Hepatic stellate cell (primary cell): ENCODE measurements at places on chromosomes 12 and 14.

DNA sequence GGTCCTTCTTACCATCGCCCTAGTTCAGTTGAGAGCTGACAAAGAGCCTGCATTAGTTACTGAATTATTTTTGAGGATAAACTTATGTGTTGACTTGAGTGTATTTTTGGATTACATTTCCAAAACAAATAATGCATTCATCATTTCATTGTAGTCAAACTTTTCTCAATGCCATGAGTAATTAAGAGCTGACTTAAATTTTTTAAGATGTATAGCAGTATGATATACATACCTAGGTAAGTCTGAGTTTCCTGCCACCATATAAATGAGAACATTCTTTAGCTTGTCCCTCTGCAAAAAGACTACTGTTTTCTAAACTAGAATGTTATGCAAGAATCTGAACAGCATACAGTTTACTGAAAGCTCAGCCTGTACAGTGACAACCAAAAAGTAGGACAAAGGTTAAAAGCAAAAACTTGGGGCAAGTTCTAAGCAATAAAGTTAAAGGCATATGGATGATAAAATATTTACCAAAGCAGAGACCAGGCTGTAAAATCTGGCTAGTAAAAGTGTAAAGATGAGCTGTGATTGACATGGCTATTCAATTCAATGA is 82.1 kb upstream of the FERMT2 start:
- DNase-seq: no peak

DNA sequence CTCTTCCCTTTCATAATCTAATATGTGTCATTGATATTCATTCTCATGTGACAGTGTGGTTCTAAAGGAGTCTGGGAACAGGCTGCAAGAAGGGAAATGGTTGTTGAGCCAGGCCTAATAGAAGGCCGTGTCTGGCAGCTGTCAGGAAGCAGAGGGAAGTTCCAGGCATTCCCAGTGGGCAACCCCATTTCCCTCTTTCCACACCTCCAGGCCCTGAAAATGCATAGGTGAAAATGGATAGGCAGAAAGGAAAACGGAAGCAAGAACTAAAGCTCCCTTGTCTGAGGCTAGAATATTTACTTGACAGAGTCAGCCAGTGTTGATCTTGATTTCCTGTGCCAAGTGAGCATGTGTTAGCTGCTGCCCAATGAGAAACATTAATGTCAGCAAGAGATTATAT is 97.7 kb downstream of the PPM1A start:
- DNase-seq: no peak

DNA sequence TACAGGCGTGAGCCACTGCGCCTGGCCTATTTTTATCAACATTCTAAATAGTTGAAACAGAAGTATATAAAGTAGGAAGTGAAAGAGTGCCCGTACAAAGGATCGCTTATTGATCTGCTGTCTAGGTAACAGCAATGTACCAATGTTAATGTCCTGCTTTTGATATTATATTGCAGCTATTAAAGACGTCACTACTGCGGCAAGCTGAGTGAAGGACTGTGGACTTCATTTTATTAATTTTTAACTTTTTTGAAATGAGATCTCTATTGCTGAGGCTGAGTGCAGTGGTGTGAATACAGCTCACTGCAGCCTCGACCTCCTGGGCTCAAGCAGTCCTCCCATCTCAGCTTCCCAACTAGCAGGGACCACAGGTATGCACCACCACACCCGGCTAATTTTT is 10.8 kb downstream of the PTGR2 start:
- DNase-seq: no peak

- DNase-seq: no peak
Observed at GRCh38 chr12:130651188-130651959, 64.7 kb downstream of the RIMBP2 start.

DNA sequence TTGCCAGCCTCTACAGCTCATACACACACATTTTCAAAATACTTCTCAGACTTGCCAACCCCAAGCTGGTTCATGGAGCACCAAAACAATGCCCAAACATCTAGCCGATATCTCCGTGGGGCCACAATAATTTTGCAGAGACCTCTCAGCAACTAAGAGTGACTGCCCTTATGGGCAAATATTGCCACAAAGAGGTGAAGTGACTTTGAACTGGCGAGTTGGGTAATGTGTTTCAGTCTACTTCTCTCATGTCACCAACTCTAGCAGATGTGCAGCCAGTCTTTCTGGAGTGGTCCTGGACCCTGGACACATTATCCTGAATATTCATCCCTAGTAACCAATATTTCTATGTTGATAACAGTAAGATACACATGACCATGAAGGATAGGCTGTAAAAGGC is 290.3 kb downstream of the EMP1 start:
- no peak for DNase-seq

DNA sequence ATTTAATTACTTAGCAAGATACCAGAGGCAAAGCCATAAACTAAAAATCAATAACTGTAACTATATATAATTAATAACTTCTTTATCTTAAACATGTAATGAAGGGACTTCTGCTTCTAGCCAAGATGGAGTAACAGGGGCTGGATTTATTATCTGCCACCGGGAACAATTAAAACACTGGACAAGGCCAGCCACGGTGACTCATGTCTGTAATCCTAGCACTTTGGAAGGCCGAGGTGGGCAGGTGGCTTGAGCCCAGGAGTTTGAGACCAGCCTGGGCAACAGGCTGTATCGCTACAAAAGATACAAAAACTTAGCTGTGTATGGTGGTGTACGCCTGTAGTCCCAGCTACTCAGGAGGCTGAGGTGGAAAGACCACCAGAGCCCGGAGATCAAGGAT is 113.6 kb downstream of the TAOK3 start:
- no peak for DNase-seq

DNA sequence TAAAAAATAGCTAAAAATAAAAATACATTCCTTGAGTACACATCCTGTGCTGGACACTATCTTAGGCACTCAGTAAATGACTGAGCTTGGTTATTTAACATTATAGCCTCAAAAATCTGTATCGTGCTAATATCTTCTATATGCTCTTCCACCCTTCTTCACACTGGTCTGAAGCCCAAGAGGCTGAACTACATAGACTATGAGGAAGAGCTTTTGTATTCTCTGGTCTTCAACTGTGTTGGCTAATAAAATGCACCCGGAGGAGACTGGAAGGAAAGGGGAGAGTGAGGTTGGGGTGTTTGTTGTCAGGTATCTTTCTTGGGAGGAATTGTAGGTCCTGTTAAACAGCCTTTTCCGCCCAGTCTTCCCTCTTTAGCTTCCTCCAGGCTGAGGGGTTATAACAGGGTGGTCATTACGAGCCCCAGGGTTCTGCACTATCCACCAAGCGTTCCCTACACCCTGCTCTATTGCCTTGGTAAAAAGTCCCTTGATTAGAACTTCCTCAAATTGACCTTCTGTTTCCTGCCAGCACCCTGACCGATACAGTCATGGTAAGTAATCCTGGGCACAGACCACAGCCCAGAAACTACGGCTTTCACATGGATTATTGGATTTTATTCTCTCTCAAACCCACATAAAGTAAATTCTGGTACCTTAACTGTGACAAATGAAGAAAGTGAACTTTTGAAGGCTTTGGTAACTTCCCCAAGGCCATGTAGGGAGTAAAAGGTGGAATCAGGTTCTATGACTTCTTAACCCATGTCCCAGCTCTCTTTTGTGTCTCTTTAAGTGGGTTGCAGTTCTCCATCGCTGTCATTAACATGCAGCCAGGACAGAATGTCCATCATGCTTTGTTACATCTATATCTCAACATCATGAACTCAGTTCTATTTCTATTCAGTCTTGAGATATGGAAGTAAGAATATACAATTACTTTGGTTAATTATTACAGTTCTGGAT is 71.3 kb downstream of the PTHLH start:
- DNase-seq: no peak

DNA sequence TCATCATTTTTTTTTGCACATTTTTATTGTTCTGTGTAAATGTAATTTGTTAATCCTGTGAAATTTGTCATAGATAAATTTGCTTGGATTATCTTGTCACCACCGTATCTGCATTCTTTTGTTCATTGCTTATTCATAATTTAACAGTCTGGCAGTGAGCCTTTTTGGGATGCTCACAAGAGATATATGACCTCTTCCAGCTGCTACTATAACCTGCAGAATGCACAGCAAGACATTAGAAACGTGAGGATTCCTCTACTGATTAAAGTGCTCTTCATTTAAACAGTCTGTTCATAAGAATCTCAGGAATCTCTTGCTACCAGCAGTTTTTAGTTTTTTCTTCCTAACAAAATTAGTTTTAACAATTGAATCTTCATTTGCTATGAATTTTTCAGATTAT is 9.1 kb downstream of the NPAS3 start:
- DNase-seq: no peak

- DNase-seq: no peak
Observed at GRCh38 chr14:102863381-102863780, 59.1 kb upstream of the AMN start.
